ENCODE measurements at places on chromosomes 16 and 17.

- DNase-seq, result peak; percentile 36
Measured at GRCh38 chr17:46071796-46072195, 72.7 kb downstream of the STH start.

GRCh38 chr17:69390795-69391501 is 23.5 kb upstream of the MAP2K6 start:
- no peak for DNase-seq

DNA sequence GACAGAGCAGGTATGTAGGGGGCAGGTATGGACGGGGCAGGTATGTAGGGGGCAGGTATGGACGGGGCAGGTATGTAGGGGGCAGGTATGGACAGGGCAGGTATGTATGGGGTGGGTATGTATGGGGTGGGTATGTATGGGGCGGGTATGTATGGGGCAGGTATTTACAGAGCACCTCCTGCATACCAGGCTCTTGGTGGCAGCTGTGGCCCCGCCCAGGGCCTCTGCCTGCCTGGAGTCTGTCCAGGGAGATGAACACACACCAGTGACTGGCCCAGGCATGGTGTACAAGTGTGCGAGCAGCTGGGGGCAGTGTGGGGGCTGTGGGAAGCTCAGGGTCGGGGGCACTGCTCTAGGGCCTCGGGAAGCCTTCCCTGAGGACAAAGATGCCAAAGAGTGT is 4.4 kb downstream of the RPL3L start:
- DNase-seq, result no peak

GRCh38 chr17:16460796-16461605 is 31.0 kb downstream of the LRRC75A start:
- DNase-seq, result no peak

- no peak for DNase-seq
Measured at GRCh38 chr16:12079412-12079965, 103.0 kb downstream of the SNX29 start.

- DNase-seq, result no peak
Measured at GRCh38 chr17:9037736-9038135, 16.4 kb downstream of the NTN1 start.

DNA sequence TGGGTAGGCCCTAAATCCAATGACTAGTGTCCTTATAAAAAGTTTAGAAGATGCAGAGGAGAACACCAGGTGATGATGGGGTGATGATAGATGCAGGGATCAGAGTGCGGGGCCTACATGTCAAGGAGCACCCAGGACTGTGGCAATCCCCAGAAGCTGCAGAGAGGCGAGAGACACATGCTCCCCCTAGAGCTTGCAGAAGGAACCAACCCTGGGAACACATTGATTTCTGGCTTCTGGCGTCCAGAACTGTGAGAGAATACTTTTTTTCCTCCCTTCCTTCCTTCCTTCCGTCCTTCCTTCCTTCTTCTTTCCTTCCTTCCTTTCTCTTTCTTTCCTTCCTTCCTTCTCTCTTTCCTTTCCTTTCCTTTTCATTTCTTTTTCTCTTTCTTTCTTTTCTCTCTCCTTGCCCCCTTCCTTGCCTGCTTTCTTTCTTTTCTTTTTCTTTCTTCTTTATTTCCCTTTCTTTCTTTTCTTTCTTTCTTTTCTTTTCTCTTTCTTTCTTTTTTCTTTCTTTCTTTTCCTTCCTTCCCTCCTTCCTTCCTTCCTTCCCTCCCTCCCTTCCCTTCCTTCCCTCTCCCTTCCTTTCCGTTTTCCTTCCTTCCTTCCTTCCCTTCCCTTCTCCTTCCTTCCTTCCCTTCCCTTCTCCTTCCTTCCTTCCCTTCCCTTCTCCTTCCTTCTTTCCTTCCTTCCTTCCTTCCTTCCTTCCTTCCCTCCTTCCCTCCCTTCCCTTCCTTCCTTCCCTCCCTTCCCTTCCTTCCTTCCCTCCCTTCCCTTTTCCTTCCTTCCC is 134.3 kb downstream of the HAPSTR1 start:
- DNase-seq, result peak; percentile 20

DNA sequence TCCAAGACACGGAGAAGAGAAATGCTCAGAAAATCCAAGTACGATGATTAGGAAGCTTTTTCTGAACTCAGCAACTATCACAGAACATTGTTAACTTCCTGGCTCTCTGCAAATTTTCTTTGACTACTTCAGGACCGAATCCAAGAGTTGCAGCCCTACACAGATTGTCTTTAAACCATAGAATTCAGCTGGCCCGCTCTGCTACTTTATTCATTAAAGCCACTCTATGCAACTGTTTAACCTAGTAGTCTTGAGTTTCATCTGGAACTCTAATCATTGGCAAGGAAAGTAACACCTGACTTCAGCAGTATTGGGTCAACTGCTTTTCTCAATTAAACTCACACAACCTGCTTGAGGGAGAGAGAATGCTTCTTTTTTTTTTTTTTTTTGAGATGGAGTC is 210.1 kb downstream of the SLC39A11 start:
- no peak for DNase-seq

- DNase-seq, result no peak
Measured at GRCh38 chr17:9241774-9242496, 220.6 kb downstream of the NTN1 start.

DNA sequence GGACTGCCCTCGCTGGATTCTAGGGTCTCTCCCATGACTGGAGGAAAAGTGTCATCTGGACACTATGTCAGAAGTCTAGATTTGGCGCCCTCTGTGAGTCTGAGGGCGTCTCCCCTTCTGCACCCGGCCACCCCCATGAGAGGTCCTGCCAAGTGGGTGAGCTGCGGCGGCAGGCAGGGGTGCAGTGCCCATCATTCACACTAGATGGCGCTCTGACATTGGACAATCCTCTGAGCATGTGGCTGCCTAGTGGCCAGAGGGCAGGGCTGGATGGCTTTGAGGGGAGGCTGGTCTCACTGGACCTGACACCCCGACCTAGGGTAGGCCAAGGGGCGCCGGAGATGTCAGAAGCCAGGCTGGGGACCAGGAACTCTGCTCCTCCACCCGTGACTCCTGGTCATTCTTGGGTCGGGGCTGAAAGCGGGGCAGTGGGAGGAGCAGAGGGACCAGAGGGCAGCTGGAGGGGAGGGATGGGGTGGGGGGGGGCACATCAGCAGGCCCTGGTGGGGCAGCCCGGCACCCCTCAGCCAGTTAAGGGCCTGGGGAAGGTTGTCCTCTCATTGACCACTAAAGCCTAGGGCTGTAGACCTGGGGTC is 28.0 kb downstream of the MRM1 start:
- peak; percentile 69 for DNase-seq

GRCh38 chr16:81481207-81481821 is 36.7 kb downstream of the CMIP start:
- peak; percentile 66 for DNase-seq

DNA sequence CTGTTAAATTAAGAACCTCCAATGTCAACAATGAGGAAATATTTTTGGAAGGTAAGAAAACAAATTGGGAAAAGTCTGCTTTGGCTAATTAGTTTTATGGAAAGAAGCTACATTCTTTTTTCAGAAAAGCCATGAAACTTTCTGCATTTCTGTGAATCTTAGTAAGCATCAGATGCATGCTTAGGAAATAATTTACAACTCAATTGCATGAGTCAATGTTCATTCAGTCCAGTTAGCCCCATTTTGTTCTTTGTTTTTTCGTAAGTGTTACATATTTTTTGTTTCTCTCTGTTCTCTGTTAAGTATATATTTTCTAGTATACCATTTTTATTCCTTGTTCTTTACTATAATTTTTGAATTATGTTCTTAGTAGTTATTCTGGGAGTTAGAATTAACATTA is 195.2 kb upstream of the KIF2B start:
- DNase-seq, result peak; percentile 77

DNA sequence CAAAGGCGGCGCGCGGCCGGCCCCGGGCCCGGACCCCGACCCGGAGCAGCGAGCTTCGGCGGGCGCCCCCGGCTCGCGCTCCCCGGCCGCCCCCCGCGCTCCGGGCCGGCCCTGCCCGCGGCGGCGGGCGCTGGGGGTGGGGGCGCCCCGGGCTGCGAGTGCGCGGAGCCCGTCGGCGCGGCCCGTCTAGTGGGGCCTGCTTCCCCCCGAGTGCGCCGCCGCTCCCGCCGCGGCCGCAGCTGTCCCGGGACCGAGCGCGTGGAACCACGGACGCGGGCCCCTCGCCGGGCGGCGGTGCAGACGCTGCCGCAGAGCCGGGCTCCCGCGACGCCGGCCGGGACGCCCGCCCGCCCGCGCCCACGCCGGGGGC is 308 bp downstream of the ADCY9 start:
- no peak for DNase-seq

- DNase-seq, result peak; percentile 52
Measured at GRCh38 chr17:72370819-72371218, 250.0 kb downstream of the SOX9 start.

GRCh38 chr16:67000384-67001351 is 12.3 kb downstream of the CES4A start:
- DNase-seq, result no peak

DNA sequence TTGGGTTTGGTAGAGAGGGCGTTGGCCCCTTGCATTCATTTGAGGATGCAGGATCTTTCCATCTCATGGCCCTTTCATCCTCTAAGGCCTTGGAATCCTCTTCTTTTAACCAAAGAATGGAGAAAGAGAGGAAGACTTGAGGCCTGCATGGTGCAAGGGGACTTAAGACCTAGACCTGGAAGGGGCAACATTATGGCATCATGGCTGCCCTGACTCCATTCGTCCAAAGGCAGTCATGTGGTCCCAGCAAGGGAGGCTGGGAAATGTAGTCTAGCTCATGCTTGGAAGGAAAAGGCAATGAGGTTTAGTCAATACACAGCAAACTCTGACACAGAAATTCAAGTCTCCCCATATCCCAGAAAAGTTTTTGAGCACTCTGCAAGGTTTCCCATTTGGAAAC is 30.7 kb upstream of the CDRT4 start:
- DNase-seq, result no peak

DNA sequence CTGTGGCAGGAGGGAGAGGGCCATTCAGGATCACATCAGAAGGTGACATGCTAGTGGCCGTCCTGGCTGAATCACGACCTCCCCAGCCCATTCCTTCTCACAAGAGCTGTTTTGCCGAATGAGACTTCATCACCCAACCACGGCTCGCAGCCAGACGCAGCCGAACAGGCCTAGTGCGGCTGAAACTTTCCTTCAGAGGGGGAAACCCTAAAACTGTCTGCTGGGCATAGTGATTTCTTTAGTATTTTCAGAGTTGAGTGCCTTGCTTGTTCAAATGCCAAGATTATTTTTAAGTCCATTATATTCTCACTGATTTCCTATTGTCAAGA is 343.7 kb downstream of the CPPED1 start:
- no peak for DNase-seq

DNA sequence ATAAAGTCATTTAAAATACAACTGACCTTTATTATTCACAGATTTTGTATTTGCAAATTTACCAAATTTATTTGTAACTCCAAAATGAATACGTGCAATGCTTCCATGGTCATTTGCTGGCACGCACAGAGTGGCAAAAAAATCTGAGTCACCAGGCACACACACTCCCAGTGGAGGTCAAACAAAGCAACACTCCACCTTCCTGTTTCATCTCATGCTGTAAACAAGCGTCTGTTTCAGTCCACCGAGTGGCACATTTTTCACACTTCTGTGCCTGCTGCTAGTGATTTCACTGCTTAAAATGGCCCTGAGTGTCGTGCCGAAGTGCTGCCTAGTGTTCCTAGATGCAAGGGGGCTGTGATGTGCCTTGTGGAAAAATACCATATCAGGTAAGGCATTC is 17.8 kb upstream of the ITGAE start:
- DNase-seq, result peak; percentile 25

DNA sequence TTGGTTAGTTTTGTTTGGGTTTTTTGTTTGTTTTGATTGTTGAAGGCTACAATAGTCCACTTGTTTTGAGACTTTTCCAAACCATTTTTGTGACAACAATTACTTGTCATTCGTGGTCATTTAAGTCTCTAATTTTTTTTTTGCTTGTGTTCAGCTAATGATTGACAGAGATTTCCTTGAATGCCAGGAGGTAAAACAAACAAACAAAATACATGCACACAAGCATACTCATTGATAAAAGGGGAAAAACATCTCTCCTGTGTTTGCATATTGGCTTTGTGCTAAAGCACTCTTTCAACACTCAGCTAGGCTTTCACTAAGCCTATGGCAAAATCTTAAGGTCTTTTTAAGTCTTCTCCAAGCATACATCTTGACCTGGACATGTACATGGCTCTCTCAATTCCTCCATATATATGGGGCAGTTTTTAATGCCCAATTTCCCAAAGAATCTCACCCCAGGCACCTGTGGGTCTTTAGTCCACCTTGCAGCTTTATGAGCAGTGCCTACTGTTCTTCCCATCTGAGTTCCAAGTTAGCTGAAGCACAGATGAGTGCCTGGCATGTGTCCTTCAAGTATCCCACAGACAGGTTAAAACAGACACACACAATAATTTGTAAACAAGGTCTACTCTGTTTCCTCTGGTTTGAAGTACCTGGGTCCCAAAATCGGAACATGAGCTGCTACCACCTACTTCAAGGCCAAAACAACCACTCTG is 24.2 kb upstream of the HS3ST3B1 start:
- DNase-seq, result no peak

DNA sequence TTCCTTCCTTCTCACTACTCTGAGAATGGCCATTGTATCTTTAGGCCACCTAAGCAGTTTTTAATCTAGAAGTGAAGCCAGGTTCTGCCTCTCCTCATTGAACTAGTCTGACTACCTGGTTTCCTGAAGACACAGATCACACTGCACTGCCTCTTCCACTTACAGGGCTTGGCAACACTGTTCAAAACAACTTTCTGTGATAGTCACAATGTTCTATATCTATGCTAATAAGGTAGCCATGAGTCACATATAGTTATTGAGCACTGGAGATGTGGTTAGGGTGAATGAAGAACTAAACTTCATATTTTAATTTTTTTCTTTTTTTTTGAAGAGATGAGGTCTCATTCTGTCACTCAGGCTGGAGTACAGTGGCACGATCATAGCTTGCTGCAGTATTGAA is 26.9 kb downstream of the RND2 start:
- DNase-seq, result no peak

DNA sequence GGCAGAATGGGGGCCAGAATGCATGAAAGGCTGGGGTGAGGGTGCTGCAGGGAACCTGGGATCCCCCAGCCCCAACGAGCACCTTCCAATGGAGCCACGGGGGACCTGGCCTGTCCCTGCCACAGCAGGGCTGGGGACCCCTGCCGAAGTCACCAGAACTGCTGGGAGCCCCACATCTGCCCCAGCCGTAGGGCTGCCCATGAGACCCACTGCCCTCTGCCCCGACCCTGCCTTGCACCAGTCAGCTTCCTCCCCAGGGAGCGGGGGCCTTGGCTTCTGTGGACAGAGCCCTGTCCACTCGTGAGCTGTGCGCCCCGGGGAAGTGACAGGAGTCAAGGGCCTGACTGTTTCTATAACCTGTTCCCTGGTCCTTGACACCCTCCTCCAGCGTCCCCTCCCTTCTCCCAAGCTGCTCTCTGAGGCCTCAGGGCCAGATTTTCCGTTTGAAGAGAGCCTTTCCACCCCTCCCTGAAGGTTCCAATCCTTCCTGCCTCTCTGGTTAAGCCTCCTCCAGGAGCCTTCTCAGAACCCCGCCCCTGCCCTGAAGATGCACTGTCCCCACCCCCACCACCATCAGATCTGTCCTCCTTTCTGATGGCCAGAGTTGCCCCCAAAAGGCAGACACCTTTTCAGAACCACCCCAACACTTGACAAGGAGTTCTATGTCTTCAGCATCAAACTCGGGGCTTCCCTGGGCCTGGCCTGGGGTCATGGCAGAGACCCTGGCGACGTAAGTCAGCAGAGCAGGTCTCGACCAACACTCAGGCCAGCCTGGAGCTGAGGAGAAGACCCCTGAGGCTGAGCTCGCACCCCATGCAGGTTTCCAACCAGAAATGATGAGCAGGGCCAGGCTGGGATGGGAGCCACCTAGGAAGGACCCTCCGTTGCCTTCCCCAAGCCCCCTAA is 10.7 kb upstream of the PRR29 start:
- DNase-seq, result no peak

- no peak for DNase-seq
Measured at GRCh38 chr16:72768591-72768990, 279.3 kb downstream of the ZFHX3 start.
